ENCODE measurements at places on chromosomes 4 and X. TPM values are rescaled to one million over a fixed set of nuclear protein-coding genes. Genes with fewer than 3 reads are reported as not detected.

Gene ELOVL6
- total RNA-seq, result 66.3 TPM

Gene CHRNA9
- total RNA-seq, result not detected

Gene HSFX2
- total RNA-seq, result not detected

Gene FGFRL1
- 34.7 TPM for total RNA-seq

Gene EVC
- 1.1 TPM for total RNA-seq

Gene INTS6L
- total RNA-seq, result 14.8 TPM

Gene HELQ
- total RNA-seq, result 11.7 TPM

Gene GABRG1
- total RNA-seq, result not detected

Gene STATH
- total RNA-seq, result not detected

GRCh38 chr4:177105536-177105935 is 204.1 kb upstream of the NEIL3 start:
- H3K4me1 ChIP-seq, result no peaks in the 10 kb centered on the region
- H3K36me3 ChIP-seq, result no peaks in the 10 kb centered on the region
- no peak for DNase-seq
- H3K4me3 ChIP-seq, result no peak overlapping the region
- H3K27ac ChIP-seq, result no peak overlapping the region
- H3K27me3 ChIP-seq, result no peaks in the 10 kb centered on the region

DNA sequence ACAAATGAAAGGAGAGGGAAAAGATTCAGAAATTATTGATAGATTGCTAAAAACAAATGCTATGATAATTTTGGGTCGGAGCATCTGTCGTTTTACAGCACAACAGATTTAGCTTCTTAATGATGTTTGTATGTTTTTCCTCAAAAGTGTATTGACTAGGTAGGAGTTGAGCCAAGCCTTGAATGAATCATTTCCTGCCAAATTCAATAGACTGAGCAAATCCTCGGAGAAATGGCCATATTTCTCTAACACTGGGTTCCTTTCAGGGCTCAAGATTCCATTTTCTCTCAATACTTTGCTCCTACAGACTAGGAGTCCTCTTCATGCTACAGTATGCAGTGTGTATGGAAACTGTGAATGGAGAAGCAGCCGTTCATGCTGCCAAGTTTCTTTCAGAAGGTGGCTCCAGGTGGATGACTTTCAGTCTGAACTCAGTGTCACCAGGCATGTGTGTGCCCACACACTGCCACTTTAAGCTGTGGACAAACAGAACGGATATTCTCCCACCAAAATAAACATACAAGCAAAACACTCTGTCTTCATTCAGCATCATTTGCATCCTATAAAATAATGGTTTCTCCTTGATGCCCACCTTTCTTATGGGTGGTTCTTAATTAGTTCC is 146.0 kb downstream of the TBL1X start:
- H3K36me3 ChIP-seq, result no peaks in the 10 kb centered on the region
- H3K4me3 ChIP-seq, result no peak overlapping the region
- H3K4me1 ChIP-seq, result no peaks in the 10 kb centered on the region
- H3K27ac ChIP-seq, result no peak overlapping the region
- no peak for DNase-seq

GRCh38 chr4:177163532-177163931 is 146.1 kb upstream of the NEIL3 start:
- H3K27me3 ChIP-seq, result no peaks in the 10 kb centered on the region
- no peak overlapping the region for H3K27ac ChIP-seq
- H3K4me1 ChIP-seq, result no peaks in the 10 kb centered on the region

DNA sequence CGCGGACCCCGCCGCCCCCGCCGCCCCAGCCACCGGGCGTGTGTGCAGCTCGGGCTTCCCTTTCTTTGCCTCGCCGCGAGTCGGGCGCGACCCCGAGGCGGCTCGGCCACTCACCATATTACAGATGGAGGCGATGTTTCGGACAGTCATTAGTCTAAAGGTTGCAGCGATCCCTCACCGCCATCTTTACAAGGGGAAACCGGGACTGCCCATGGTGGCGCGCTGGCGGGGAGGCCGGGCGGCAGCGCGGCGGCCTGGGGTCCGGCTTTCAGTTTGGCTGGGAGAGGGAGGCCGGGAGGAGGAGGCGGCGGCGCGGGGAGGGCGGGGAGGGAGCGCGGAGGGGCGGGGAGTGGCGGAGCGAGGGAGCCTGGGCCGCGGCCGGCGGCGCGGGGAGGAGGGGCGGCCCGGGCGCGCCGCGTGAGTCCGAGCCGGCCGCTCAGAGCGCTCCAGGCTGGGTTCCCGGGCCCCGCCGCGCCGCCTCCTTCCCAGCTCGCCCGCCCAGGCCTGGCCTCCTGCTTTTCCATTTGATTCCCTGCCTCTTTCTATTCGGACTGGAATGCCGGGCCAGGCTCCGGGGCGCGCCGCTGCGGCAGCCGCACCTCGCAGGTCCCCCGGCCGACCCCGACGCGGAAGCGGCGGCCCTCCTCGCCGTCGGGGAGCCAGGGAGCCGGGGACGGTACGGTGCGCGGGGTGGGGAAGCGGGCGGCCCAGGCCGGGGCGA is at the start of gene USP46:
USP46 (minus strand) TSS at position 301 of the 721 bp plus-strand sequence; CDS start at position 150, 151 bp downstream.
- H3K4me1 ChIP-seq, result peaks cover 3% of the 10 kb centered on the region
- H3K4me3 ChIP-seq, result peak within 1 kb of the TSS; percentile 84
- no peaks in the 10 kb centered on the region for H3K36me3 ChIP-seq
- H3K27ac ChIP-seq, result peak within 1 kb of the TSS; percentile 93
- no peaks in the 10 kb centered on the region for H3K27me3 ChIP-seq

- DNase-seq, result peak; percentile 77
- H3K4me1 ChIP-seq, result no peaks in the 10 kb centered on the region
- H3K27me3 ChIP-seq, result no peaks in the 10 kb centered on the region
- no peaks in the 10 kb centered on the region for H3K36me3 ChIP-seq
- peak overlapping the region; percentile 22 for H3K4me3 ChIP-seq
Observed at GRCh38 chrX:45769761-45770582, 569.3 kb upstream of the DIPK2B start.

- no peaks in the 10 kb centered on the region for H3K36me3 ChIP-seq
- peak overlapping the region; percentile 43 for H3K27ac ChIP-seq
- peaks cover 10% of the 10 kb centered on the region for H3K4me1 ChIP-seq
Observed at GRCh38 chr4:186700746-186701145, 22.9 kb downstream of the FAT1 start.

- no peak for DNase-seq
- H3K27ac ChIP-seq, result no peak overlapping the region
- H3K36me3 ChIP-seq, result no peaks in the 10 kb centered on the region
- H3K27me3 ChIP-seq, result no peaks in the 10 kb centered on the region
Observed at GRCh38 chr4:61782133-61782532, 582.0 kb downstream of the ADGRL3 start.

GRCh38 chrX:136646602-136647239 is 1.2 kb upstream of the CD40LG start:
- H3K27ac ChIP-seq, result no peak overlapping the region
- no peaks in the 10 kb centered on the region for H3K36me3 ChIP-seq
- H3K4me3 ChIP-seq, result no peak overlapping the region
- no peaks in the 10 kb centered on the region for H3K27me3 ChIP-seq
- no peak for DNase-seq

- no peaks in the 10 kb centered on the region for H3K36me3 ChIP-seq
- DNase-seq, result no peak
- H3K27ac ChIP-seq, result no peak overlapping the region
- H3K4me3 ChIP-seq, result no peak overlapping the region
- no peaks in the 10 kb centered on the region for H3K4me1 ChIP-seq
- no peaks in the 10 kb centered on the region for H3K27me3 ChIP-seq
Observed at GRCh38 chr4:8703401-8703696, 110.8 kb downstream of the CPZ start.

DNA sequence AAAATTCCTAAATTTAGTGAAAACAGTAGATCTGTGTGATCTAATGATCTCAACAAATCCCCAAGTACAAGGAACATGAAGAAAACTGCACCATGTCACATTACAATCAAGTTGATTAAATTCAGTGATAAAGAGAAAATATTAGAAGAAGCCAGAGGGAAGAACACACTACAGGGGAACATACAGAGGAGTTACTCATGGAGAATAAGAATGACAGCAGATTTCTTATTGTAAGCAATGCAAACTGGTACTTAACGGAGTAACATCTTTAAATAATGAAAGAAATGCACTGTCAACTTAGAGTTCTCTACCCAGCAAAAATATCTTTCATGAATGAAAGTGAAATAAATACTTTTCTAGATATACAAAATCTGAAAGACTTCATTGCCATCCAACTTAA is 21.1 kb downstream of the TLL1 start:
- no peaks in the 10 kb centered on the region for H3K4me1 ChIP-seq
- no peak overlapping the region for H3K4me3 ChIP-seq
- H3K27ac ChIP-seq, result no peak overlapping the region
- H3K27me3 ChIP-seq, result no peaks in the 10 kb centered on the region

GRCh38 chr4:3781193-3781886 is 15.2 kb downstream of the ADRA2C start:
- peaks cover 6% of the 10 kb centered on the region for H3K27me3 ChIP-seq
- no peak overlapping the region for H3K27ac ChIP-seq
- H3K4me3 ChIP-seq, result no peak overlapping the region
- H3K4me1 ChIP-seq, result no peaks in the 10 kb centered on the region
- no peaks in the 10 kb centered on the region for H3K36me3 ChIP-seq

All from colonic mucosa (tissue), 4 donors.